Bronchial smooth muscle cell (primary cell): ENCODE measurements at places on chromosomes 7 and 10. TPM values are rescaled to one million over a fixed set of nuclear protein-coding genes. Genes with fewer than 3 reads are reported as not detected.

Gene ADAM8
- total RNA-seq: 1.7 and 2.4 TPM in 2 replicates

Gene NUTM2D
- 1.6 and 2.0 TPM in 2 replicates for total RNA-seq

Gene TMEM130
- 0.69 and 1.3 TPM in 2 replicates for total RNA-seq

Gene KCNH2
- under 0.01 and 0.17 TPM in 2 replicates for total RNA-seq

Gene GFRA1
- total RNA-seq: under 0.01 TPM in 2 replicates

Gene TUBB8
- not detected in 2 replicates for total RNA-seq

Gene ODAD2
- under 0.01 and 0.32 TPM in 2 replicates for total RNA-seq

Gene MAGI2
- total RNA-seq: 8.8 and 12.8 TPM in 2 replicates

Gene GOLGA7B
- total RNA-seq: not detected in 2 replicates

Gene ADRB1
- not detected in 2 replicates for total RNA-seq

Gene CALCR
- not detected in 2 replicates for total RNA-seq

Gene HOXA10
- under 0.01 TPM in 1 of 2 replicates, not detected in the other for total RNA-seq

Gene RNF32
- total RNA-seq: 1.3 and 2.8 TPM in 2 replicates

Gene LIPF
- total RNA-seq: not detected in 2 replicates

Gene CH25H
- 0.26 and 0.47 TPM in 2 replicates for total RNA-seq

Gene ZNRF2
- total RNA-seq: 2.6 and 4.3 TPM in 2 replicates

Gene GLI3
- 4.9 and 6.4 TPM in 2 replicates for total RNA-seq

Gene GPRIN2
- not detected in 2 replicates for total RNA-seq

Gene NEUROG3
- not detected in 2 replicates for total RNA-seq

Gene PRSS2
- total RNA-seq: not detected in 2 replicates

Gene KLF14
- total RNA-seq: under 0.01 TPM in 1 of 2 replicates, not detected in the other

Gene C10orf53
- not detected in 2 replicates for total RNA-seq

Gene PNLIPRP2
- total RNA-seq: not detected in 2 replicates

Gene INSYN2A
- 2.2 and 7.7 TPM in 2 replicates for total RNA-seq

Gene ADRA2A
- total RNA-seq: not detected in 2 replicates

Gene NME8
- not detected in 2 replicates for total RNA-seq

Gene NUTM2B
- total RNA-seq: 0.16 and 0.52 TPM in 2 replicates

Gene SMKR1
- not detected in 2 replicates for total RNA-seq

Gene SAP25
- 0.16 TPM in 1 of 2 replicates, not detected in the other for total RNA-seq

Gene OPALIN
- total RNA-seq: not detected in 2 replicates

Gene SEMA3C
- 126 and 190 TPM in 2 replicates for total RNA-seq

Gene MACROH2A2
- total RNA-seq: 11.0 and 13.1 TPM in 2 replicates

Gene ASB10
- not detected in 2 replicates for total RNA-seq

Gene FOXP2
- 4.2 and 6.1 TPM in 2 replicates for total RNA-seq

Gene TBXAS1
- 2.1 and 3.0 TPM in 2 replicates for total RNA-seq

Gene OR2A5
- total RNA-seq: not detected in 2 replicates

Gene NPFFR1
- under 0.01 TPM in 1 of 2 replicates, not detected in the other for total RNA-seq

Gene PTPRZ1
- total RNA-seq: under 0.01 TPM in 1 of 2 replicates, not detected in the other

Gene GDF2
- total RNA-seq: not detected in 2 replicates

Gene STOX1
- total RNA-seq: not detected in 2 replicates

Gene DNAH11
- total RNA-seq: under 0.01 and 0.95 TPM in 2 replicates
